ENCODE measurements at places on chromosomes 12 and 14.
A peak's percentile ranks its signal among the peaks of the same experiment; 100 is the strongest.

GRCh38 chr12:113428482-113428881, 6.3 kb downstream of the SDSL start:
- DNase-seq = no peak

DNA sequence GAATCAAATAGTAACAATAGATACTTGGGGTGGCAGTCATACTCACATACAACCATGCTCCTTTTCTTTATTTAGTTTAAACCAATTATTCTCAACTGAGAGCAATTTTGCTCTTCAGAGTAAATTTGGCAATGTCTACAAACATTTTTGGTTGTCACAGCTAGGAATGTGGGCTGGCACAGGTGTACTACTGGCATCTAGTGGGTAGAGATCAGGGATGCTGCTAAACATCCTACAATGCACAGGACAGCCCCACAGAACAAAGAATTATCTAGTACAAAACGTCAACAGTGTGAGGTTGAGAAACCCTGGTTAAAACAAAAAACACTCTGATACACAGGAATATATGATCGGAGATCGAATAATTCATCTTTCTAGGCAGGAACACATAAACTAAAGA, 186.5 kb downstream of the NELL2 start:
- DNase-seq = no peak

DNA sequence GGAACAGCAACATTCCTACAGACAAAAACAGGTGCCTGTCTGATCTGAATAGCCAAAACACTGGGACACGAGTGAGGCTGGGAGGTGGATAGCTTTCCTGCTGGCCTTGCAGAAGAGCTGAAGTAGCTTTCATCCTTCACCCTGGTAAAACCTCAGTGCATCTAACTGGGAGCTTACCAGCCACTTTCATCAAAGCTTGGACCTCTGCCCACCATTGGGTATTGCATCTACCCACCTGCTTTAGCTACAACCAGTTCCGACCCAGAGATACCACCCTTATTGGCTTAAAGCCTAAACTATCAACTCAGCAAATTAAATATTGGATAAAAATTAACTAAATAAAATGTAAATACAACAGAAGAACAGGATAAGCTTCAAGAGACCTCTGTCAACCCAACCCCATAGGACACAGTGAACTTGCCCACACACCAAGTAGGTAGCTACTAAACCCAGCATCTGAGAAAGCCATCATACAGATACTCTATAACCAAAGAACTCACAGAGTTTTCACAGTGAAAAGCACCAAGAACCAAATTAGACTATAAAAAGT, 866.3 kb downstream of the FSCB start:
- no peak for DNase-seq

DNA sequence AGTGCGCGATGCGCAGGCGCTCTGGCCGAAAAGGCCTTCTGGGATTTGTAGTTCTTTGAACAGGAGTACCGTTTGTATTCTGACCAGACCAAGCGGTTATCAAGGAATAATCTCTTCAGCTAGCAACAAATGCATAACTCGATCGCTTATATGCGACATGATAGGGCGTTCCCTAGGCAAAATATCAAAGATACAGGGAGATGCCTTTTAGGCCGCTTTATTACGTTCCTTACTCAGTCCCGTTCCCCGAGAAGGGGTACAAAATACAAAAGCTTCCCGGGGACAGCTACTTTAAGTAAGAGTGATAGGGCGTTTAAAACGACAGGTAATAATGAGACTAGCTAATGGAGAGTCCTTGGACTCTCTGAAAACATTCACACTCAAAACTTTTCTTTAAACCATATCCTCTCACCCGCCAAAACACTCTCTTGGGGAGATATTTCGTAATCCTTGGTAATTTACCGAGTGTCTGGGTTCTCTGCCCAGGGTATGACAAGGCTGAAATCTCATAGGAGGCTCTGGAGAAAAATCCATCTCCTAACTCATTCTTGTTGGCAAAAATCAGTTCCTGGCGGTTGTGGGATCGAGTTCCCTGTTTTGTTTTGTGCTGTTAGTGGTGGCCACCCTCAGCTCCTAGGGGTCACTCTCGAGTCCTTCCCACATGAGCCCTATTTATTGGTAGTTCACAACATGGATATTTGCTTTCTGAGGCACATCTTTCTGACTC, 412 bp upstream of the SNW1 start:
- DNase-seq = peak; percentile 97

DNA sequence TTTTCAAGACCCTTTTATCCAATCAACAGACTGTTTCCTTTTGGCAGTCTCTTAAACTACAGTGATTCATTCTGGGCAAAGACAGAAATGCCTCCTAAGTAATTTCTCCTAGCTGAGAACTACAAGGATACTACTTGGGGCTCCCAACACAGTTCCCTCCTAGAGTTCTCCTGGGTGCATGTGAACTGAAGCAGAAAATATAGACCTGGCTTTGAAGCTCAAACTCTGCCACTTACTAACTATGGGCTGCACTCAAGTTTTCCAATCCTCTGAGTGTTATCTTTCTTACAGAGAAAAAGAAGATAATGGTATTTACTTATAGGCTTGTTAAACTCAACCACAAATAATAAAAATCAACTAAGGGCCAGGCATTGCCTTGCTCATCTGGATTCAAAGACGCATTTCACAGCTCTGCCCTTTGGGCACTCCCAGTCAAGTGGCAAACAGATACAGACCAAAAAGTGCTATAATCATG, 97.6 kb downstream of the EFCAB11 start:
- no peak for DNase-seq

- DNase-seq = peak; percentile 7
Observed at GRCh38 chr12:95877622-95878021, 18.9 kb downstream of the SNRPF start.

GRCh38 chr12:109591041-109591440, 17.4 kb downstream of the MVK start:
- DNase-seq = no peak

DNA sequence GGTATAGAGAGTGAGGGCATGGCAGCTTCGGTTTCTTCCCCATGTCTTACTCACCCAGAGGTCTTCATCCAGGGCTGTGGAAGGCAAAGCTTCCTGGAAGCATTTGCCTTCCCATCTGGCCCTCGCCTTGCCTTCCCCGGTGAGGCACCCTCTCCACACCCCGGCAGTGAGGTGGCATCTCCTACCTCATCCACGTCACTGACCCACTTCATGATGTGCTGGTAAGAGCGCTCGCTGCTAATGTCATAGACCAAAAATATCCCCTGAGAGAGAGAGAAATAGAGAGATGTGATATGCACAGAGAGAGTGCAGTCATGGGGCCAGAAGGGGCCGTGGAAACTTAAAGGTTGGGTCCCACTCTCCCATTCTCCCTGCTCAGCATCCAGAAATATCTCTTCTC, 8.3 kb upstream of the GPX2 start:
- no peak for DNase-seq

- DNase-seq = no peak
Observed at GRCh38 chr12:58378028-58378427, 436.7 kb downstream of the ATP23 start.

DNA sequence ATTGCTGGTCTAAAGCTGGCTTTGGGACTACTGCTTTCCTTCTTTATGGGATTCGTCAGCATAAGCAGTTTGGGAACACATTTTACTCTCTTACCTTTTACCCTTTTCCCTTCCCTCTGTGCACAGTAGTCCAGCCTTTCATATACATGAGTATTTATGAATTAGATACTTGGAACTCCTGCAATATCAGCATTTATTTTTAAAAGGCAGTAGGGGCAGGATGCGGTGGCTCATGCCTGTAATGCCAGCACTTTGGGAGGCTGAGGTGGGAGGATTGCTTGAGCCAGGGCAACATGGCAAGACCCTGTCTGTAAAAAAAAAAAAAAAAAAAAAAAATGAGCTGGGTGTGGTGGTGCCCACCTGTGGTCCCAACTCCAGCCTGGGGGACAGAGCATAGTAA, 3.0 kb downstream of the NUBPL start:
- no peak for DNase-seq

DNA sequence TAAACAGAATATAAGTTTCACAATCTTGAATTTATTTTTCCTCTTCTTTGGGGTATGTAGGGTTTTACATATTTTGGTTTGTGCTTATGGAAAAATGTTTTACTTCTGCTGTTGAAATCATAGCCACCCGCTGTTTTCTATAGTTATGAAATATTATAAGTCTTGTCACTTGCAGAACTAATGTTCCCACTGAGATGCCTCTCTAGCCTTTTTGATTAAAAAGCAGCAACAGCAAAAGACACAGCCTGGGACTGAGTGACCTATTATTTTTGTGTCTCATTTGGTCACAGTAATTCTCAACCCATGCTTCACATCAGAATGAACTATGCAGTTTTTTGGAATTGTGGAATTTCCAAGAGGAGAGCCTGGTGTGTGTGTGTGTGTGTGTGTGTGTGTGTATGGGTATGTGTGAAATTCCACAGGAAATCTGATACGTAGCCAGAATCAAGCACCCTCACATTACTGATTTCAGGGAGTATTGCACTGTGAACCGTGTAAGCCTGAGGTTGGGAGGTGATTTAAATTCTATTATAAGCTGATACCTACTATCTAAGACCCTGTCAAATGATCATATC, 55.7 kb upstream of the FRMD6 start:
- DNase-seq = no peak

DNA sequence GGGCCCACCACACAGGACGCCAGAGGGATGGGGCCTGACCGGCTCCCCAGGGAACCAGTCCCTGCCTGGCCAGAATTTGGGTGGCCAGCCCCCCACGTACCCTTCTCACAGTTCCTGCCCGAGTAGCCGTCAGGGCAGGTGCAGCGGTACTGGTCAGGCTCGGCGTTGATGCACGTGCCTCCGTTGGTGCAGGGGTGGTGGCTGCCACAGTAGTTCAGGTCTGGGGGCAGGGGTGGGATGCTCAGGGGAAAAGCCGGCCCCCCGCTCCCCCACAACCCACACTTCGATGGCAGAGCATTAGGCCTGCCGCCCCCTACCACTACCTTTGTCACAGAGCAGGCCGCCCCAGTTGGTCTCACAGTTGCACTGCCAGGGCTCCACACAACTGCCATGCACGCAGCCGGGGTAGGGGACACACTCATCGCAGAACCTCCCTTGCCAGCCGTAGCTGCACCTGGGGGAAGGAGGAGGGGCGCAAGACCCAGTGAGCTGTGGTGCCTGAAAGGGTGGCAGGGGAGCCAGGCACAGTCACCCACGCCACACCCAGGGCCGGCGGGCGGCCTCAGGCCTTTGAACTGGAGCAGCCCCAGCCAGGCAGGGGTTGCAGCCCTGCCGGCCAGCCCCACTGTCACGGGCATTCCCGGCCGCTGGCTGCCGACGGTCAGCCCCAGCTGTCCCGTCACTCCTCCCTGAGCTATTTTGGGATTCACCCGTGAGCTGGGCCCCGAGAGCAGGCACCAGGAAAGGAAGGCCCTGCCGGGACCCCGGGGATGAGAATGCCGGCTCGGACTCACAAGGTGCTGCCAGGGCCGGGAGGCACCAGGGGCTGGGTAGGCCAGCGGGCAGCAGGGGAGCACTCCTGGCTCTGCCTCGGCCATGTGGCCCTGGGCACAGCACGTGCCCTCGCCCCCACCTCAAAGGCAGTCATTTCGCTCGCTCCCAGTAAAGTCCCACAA, 16.5 kb downstream of the JAG2 start:
- no peak for DNase-seq

DNA sequence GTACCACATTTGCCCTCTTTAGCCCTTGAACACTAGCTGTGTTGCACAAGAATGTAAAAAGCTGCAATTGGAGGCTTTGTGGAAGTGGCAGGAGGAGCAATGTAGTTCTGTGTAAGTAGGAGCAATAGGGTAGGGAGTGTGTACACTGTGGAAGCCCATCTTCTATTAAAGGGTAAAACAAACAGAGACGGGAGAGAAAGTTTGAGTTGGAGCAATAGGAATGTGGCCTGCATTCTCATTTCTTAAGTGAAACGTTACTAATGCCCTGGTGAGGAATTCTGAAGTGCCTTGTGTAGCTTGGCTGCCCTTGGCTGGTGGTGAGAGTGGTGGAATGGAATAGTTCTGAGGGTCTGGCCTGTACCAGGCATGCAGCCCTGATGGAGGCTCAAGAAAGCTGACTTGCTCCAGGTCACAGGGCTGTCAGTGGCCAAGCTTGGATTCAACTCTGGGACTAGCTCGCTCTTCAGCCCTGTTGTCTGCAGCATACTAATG, 38.8 kb upstream of the ATP23 start:
- no peak for DNase-seq

DNA sequence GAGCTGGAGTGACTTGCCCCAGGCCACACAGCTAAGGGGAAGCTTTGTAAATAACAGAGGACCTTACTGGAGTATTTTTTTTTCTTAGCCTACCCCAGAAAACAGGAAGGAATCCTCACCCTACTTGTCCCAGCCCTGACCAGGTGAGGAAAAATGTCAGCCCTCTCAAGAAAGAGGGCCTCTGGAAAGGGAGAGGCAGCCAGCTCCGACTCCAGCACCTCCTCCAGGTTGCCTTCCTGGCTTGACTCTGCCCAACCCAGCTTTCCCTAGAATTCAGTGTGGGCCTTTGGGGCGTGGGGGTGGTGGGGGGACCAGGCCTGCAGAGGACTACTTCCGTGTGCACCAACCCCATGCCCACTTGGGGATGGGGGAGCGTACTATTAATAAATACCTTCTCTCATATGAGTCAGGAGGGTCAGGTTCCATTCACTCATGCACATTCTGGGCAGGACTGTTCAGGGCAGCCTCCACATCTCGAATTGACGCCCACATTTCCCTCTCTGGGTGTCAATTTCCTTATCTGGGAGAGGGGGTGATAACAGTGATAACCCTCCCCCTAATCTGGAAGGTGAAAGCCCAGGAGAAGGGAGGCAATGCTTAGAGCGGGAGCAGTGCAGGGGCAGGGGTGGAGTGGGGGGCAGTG, 5.2 kb downstream of the RHOF start:
- DNase-seq = no peak

- peak; percentile 89 for DNase-seq
Observed at GRCh38 chr12:96371138-96371789, 29.0 kb downstream of the CDK17 start.

- no peak for DNase-seq
Observed at GRCh38 chr12:106133136-106134087, 5.3 kb downstream of the NUAK1 start.

DNA sequence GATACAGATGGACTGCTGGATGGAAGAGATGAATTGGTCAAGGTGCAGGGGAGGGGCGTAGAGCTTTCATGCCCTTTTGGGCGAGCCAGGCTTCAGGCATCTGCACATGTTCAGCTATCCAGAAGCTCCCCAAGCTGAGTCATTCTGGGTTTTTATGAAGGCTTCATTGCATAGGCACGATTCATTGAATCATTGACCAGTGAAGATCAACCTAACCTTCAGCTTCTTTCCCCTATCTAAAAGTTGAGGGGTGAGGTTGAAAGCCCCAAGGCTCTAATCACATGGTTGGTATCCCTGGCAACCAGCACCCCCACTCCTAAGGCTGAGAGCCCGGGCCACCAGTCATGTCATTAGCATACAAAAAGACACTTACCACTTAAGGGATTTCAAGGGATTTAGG, 36.3 kb downstream of the RPS29 start:
- no peak for DNase-seq
